CD4-positive, alpha-beta T cell treated with Interleukin-17A for 1 hour (primary cell): ENCODE measurements at places on chromosomes 1 and 21.

- no peak for DNase-seq
Observed at GRCh38 chr1:237239248-237239647, 197.3 kb downstream of the RYR2 start.

DNA sequence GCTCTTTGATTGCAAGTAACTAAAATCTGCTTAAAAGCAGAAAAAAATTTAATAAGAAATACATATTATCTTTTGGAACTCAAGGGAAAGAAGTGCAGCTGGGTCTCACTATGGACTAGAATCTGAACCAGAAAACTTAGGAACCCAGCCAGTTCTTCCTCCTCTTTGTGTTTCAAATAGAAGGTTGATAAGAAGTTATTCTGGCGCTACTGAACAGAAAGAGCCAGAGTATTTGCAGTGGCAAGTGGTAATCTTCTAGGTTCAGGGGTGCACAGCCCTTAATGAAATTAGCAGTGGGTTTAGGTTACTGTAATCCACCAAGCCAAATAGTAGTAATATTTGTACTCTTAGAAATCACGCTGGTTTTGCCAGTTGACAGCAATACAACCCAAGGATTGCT is 28.5 kb downstream of the BTBD8 start:
- DNase-seq = no peak

DNA sequence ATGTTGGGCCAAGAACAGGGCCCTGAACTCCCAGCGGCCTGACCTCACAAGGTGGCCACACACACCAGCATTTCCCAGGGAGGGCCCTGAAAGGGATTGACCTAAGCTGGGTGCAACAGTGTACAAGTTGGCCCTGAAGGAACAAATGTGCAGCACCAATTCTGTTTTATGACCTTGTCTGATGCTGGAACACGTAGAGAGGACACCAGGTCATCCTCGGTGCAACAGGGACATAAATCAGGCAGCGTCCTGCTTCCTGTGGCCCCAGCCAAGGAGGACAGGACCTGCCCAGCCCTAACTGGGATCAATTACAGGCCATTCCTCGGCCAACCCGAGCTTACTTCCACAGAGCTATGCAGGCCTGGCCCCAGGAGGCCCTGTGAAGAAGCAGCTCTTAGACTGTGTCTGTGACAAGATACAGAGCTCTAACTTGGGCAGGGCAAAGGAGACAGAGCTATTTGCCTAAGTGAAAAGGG is 12.8 kb upstream of the PHC2 start:
- DNase-seq = no peak

GRCh38 chr1:225866981-225867380 is 15.2 kb downstream of the TMEM63A start:
- DNase-seq = no peak

- no peak for DNase-seq
Observed at GRCh38 chr1:111965781-111966443, 23.6 kb downstream of the KCND3 start.
